Pancreas (tissue), 10 donors: ENCODE measurements at places on chromosomes 11 and 22.

DNA sequence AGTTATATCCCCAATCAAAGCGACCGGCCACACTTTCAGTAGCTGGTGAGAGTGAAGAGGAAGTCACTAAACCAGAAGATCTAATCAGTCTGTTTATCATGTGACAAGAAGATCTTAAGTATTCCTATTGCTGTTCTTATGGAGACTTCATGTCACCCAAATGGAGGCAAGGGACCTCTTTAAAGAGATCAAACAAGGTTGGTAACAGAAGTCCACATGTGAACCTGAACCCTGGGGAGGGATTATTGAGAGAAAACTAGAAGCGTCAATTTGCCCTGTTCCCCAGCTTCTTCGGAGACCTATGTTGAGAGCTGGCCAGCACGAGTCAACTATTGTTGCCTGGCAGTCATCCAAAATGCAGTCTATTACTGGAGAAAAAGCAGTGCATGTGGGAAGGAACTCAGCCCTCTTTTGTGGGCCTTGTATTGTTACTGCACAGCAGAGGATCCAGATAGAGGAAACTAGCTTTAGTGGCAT lies 76.9 kb upstream of the CTSC start:
- no peak for DNase-seq

DNA sequence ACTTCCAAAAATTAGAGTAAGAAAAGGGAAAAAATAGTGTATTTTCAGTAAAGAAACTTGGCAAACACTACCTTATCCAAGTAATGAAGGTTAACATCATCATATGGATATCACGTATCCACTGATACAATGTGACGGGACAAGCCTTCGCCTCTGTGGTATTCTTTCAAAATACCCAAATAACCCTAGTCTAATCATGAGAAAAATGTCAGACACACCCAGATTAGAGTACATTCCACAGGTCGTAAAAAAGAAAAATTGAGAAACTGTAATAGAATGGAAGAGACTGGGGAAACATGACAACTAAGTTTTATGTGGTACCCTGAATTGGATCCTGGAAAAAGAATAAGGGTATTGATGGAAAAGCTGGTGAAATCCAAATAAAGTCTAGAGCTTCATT lies 48.9 kb downstream of the NARS2 start:
- DNase-seq, result no peak

DNA sequence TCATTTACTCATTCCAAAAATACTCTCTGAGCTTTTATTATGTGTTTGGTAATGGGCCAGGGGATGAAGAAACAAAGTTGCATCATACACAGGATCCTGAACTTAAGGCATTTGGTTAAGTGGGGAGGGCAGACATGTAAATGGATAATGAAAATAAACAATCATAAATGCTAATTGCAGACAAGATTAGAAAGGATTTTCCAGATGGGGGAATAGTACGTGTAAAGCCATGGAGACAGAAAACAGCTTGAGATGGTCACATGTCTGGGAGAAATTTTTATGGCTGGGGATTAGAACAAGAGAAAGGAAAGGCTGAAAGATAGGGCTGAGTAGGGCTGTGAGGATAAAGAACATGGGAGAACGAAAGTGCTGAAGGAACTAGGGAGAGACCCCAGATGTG lies 534.3 kb upstream of the LARGE1 start:
- DNase-seq, result no peak

DNA sequence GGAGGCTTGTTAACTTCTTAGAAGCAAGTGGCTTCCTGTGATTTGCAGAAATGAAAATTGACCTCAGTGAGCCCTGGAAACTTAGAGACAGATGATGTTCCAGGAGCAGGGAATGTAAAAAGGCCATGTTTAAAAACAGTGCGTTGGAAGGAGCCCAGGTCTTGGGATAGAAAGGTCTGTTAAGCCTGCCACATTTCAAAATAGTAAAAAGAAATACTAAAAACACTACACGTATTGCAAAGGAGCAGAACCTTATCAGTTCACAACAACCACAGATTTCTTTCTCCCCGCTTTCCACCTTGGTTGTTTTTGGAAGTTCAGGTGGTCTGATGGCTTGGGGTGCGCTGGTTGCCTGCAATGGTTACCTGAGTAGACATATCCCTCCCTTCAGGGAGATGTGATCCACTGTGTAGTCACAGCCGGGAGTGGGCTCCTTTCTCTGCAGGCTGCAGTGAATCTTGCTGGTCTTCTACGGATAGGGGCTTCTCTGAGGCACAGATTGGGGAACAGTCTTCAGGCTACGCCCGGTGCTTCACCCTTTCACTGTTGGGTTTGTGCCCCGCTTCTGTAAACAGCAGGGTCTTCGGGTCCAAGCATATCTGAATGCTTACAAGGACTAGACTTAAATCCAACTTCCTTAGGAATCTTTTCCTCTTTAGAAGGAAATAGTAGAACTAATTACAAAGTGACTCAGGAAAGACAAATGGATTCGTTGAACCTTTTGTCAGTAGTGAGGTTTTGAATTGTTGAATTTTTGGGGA lies 1.9 kb downstream of the TEAD1 start:
- DNase-seq, result no peak

GRCh38 chr11:80007616-80008015 lies 566.8 kb upstream of the TENM4 start:
- no peak for DNase-seq

- DNase-seq, result no peak
Measured at GRCh38 chr22:23684561-23685031, 6.2 kb upstream of the RGL4 start.

DNA sequence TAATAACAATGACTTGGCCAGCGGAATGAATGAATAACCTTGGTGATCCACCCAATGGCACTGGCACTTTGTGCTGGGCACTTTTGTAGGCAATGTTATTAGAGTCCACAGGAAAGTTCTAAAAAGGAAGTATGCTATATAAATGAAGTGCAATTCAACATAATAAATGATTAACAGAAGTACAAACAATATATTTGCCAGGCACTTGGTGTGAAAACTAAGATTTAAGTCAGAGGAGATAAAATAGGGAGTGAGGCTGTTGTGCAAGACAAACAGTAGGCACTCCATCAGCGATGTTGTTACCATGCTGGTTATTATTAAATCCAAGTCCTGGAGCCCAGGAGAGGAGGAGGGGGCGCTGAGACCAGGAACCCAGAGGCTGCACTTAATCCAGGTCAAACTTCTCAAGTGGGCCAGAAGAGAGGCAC lies 173.8 kb downstream of the LARGE1 start:
- DNase-seq, result peak; percentile 8

- DNase-seq, result no peak
Measured at GRCh38 chr11:85941380-85941973, 86.3 kb downstream of the CCDC83 start.

- no peak for DNase-seq
Measured at GRCh38 chr22:30434843-30435242, 9.3 kb downstream of the MTFP1 start.

- DNase-seq, result no peak
Measured at GRCh38 chr22:42632096-42632495, 8.3 kb downstream of the ATP5MGL start.

DNA sequence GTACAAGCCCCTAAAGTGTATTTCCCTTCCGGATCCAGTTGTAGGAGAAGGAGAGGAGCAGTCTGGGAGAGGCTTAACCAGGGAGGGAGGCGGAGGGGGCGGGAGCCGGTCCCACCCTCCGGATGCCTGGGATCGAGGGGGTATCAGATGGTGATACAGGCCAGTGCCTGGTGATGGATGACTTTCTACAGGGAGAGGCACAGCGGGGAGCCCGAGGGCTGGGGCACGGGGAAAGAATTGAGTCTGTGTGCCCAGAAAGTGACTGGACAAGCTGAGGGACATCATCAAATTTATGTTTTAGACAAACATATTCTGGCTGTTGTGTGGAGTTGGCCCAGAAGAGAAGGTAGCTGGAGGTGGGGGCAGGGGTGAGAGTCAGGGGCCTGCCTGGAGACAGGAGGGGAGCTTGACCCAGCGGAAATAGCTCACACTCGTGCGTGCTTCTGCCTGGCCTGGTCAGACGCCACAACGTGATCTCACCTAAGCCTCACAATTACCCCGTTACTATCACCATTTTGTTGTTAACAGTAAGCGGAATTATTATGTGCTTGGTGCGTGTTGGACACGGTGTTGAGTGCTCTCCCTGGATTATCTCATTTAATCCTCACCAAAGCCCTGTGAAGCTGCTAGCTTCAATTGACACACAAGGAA lies 42.4 kb downstream of the AMPD3 start:
- DNase-seq, result no peak

- DNase-seq, result peak; percentile 73
Measured at GRCh38 chr11:8717876-8718753, 35.5 kb downstream of the RPL27A start.

DNA sequence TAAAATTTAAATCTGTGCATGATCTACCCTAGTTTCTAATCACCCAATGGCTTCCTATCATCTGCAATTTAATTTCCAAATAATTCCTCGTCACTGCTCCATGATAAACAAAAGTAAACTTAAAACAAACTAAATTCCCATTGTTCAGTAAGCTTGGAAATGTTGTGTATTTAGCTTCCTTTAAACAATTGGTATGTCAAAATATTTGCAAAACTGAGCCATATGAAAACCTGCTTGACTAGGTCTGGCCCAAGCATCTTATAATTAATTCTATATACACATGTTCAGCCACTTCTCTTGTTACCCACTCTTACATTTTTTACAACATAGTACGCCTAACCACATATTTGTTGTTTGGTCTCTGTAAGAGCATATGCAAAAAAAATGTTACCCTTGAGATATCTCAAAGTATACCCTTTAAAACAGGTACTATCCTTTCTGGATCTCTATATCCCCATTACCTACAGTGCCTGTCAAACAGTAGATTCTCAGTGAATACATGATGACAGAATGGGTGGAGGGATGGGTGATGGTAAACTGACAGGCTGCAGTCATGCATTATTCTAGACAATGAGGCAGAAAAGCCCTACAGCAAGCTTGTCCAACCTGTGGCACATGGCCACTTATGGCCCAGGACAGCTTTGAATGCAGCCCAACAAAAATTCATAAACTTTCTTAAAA lies 1277.9 kb upstream of the TENM4 start:
- DNase-seq, result no peak

DNA sequence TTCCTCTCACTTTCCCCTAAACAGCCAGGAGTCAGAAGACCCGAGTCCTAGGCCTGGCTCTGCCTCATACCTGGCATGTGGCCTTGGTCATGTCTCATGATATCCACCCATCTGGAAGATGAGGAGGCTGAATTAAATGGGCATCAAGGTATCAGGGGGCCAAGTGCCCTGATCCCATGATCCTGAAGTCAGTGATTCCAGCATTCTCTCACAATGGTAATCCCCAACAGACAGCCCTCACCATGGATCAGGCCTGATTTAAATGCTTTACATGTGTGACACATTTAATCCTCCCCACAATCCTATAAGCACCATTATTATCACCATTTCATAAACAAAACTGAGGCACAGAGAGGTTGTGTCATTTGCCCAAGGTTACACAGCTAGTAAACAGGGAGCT lies 70.0 kb downstream of the PDE2A start:
- DNase-seq, result no peak
